Stimulated activated CD4-positive, alpha-beta T cell treated with anti-CD3 and anti-CD28 coated beads, Interleukin-1b, Interleukin-23, amount 100 ng/mL, for 1 hour (primary cell): ENCODE measurements at places on chromosomes 3 and 15.

DNA sequence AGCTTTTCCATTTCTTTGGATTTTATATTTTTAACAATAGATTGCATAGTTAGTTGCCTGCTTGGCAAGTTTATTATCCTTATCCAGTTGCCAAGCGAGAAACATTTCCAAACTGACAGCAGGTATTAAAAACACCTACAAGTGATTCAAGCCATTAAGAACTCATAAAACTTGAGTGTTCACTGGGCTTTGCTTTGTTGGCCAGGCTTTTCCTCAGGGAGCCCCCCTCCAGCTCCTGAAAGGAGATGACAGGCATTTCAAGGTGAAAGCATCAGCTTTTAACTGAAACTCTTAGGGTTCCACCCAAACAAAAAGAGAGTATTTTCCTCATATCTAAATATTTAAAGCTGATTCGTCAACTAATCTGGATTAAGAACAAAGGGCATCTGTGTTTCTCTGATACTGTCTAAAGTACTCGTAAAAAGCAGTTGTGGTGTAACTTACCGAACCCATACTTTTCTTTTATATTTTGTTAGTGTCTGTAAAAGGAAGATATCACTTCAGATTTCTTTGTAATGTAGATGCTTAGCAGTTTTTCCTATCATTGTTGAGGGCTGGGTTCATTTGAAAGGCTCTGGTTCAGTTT is 363.4 kb downstream of the OTOL1 start:
- DNase-seq: no peak

DNA sequence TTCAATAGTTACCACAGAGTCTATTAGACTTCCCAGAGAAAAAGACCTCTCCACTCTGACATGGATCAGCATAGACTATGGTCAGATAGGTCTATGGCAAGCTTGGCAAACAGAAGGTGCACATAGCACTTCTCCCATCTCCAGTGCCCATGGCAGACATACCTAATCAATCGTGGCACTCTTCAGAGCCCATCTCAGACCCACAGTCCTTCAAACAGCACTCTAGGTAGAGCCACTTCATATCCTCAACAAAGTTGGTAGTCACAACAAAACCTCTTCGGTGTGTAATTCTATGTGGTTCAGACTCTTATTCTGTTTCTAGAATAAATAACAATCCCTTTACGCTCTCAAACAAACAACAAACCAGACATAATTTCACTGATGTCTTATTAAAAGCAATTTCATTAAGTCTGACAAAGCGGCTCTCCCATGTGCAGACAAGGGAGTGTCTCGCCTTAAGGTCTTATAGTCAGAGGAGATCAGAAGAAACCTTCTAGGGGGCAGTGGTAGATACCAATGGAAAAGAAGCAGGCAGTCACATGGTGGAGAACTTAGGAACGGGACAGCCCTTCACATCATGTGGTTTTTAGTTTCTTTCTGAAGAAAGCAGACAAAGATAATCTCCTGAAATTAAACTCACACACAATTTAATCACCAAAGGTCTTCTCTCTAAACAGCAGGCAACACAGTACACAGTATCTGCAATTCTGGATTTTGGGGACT is 483.4 kb downstream of the FOXP1 start:
- DNase-seq: no peak

DNA sequence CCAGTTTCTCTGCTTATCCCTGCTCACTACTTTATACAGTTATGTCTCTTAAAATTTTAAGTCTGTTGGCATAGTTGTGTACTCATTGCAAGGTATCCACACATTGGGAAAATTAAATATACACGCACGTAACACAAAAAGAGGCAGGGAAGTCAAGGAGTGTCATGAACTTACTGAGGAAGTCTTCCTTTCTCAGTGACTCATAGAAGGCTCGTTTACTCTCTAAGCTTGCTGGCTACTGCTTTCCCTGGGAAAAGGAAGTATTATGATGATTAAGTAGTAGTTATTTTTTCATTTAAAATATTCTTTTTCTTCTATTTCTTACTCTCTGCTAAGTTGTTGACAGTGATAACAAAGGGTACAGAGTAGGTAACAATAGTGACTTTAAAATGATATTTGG is 287.3 kb downstream of the UBE2E2 start:
- DNase-seq: no peak

GRCh38 chr3:65006300-65006739 is 318.5 kb upstream of the ADAMTS9 start:
- DNase-seq: no peak

DNA sequence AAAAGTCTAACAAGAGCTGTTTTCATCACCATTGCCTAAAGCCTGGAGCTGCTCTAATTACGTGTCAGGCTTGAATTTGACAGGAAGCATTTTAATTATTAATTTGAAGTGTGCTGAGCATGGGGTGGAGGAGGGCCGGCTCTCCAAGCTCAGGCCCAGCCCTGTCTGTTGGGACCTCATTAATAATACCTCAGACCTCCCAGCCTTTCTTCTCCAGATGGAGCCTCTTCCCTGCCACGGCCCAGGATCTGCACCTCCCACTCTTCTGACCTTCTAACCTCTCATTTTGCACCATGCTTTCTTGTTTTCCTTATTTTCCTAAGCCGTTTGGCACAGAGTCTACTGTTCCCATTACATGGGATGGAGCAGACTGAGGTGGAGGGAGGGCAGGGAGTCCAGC is 30.0 kb downstream of the INSYN1 start:
- DNase-seq: no peak

- DNase-seq: no peak
Measured at GRCh38 chr3:194276768-194277103, 74.4 kb downstream of the CPN2 start.

GRCh38 chr15:98955331-98955730 is 52.3 kb downstream of the PGPEP1L start:
- no peak for DNase-seq
